ENCODE measurements at places on chromosomes 11 and 22. TPM values are rescaled to one million over a fixed set of nuclear protein-coding genes. Genes with fewer than 3 reads are reported as not detected.

- ATAC-seq: no peak
Observed at GRCh38 chr11:87036756-87037449, 831 bp upstream of the TMEM135 start.

GRCh38 chr11:117816846-117817367, 7.6 kb downstream of the FXYD2 start:
- ATAC-seq: no peak

- no peak for ATAC-seq
Observed at GRCh38 chr11:17572359-17572690, 25.3 kb downstream of the OTOG start.

- no peak for ATAC-seq
Observed at GRCh38 chr11:76380159-76380976, 564 bp downstream of the THAP12 start.

- ATAC-seq: no peak
Observed at GRCh38 chr22:21940521-21940920, 12.1 kb downstream of the PPM1F start.

- no peak for ATAC-seq
Observed at GRCh38 chr11:68011051-68011943, 1.2 kb downstream of the ALDH3B1 start.

DNA sequence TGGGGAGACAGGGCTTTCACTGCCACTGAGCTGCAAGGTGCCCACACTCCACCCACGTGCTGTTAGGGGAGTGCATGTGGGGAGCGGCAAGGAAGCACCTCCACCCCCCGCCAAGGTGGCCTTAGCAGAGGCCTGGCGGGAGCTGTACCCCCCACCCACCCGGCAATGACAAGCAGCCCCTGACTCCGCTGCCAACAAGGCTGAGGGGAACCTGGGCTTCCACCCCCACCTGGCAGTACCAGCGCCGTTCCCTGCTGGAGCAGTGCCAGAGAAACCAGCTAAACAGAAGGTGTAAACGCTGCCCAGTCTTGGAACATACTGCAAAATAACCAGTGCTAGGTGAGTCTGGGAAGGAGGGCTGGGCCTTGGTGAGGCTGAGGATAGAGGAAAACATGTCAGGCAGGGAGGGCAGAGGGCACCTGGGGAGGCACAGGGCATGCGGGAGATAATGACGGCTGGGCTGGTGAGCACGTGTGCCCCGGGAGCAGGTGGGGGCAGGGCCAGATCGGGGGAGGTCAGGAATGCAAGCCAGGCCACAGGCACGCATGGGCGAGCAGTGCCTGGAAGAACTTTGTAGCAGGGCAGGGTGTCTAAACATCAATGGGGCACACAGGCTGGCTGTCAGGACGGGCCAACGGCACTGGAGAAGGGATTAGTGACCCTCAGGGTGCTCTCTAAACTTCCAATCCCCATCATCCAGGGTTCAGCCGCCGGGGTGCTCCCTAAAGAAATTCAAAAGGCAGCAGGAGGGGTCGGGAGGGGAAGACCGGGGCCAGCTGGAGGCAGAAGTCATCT, 6.6 kb downstream of the CERK start:
- ATAC-seq: no peak

DNA sequence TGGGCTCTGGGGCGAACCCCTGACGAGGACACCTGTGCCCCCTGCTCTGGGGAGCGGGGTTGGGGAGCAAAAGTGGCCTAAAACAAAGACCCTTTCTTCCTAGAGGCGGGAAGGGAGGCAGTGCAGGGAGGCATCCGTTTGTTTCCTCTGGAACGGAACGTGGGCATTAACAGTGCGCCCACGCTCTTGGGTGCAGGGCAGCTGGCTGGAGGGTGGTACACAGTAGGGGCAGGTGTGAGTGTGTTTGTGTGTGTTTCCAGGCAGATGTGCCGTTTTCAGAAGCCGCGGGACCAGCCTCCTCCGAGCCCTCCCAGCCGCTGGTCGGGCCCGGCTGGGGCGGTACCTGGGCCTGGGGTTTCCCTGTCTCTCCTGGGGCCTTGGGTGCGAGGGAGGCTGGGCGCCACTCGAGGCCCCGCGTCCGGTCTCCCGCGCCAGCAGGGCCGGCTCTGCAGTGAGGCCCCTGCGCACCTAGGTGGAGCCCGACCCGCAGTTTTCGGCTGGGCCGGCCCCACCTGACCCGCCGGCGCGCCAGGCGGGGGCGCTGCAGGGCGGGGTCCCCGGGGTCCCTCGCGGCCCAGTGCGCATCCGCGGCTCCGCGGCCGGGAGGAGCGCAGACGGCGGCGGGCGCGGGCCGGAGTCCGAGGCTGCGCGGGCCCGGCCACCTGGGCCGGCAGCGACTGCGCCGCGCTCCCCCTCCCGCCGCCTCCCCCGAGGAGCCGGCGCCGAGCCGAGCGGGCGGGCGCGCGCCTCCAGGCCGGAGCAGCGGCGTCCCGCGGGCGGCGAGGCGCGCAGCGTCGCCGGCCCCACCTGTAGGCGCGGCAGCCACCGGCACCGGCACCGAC, 1252.7 kb downstream of the BRD1 start:
- ATAC-seq: peak; percentile 78

KCTD14 gene
- total RNA-seq: 1.4 TPM

ZBED4 gene
- 6.9 TPM for total RNA-seq

SSTR3 gene
- not detected for total RNA-seq
